ENCODE measurements at places on chromosomes 1 and 21.

DNA sequence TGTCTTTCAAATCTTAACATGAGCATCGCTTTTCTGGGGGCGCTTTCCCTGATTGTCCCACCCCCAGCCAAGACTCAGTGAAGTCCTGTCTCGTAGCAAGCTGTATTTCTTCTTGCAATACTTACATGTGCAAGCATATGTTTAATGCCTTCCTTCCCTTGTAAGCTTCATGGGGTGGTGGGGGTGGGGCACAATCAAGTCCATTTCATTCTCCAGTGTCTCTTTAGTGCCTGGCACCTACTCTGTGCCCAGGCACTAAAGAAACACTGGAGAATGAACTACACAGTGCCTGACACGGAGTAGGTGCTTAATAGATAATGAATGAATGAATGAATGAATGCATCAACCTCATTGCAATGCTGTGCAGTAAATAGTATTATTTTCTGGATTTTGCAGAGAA is 143.1 kb downstream of the PLPP3 start:
- no peak for DNase-seq

- no peak for DNase-seq
Measured at GRCh38 chr1:92599184-92599583, 112.5 kb upstream of the GFI1 start.

DNA sequence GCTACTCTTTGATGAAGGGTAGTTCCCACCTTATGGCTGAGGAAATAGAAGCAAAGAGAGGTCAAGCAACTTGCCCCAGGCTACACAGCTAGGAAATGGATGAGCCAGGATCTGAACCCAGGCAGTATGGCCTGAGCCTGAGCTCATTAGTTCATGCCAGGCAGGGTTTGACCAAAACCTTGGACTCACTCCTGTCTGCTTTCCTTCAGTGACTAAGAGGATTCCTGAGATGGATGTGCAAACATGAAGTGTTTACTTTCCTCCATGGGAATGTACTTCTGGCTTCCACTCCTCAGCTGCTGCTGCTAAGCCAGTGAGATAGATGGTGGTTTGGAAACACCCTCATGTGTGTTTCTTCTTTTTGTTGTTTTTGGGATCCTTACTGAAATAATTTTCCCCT is 35.1 kb upstream of the ERRFI1 start:
- DNase-seq = no peak

DNA sequence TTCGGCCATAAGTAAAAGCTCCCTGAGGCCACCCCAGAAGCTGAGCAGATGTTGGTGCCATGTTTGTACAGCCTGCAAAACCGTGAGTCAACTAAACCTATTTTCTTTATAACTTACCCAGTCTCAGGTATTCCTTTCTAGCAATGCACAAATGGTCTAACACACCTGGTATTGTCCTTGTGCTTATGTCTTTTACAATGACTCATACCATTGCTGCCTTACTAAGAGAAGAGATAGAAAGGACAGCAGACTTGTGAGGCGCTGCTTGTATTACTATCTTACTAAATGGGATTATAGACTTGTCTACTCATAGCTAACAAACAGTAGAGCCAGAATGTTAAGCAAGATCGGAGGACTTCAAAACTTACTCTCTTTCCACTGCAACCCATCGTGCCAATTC is 18.5 kb upstream of the CYYR1 start:
- DNase-seq = no peak

DNA sequence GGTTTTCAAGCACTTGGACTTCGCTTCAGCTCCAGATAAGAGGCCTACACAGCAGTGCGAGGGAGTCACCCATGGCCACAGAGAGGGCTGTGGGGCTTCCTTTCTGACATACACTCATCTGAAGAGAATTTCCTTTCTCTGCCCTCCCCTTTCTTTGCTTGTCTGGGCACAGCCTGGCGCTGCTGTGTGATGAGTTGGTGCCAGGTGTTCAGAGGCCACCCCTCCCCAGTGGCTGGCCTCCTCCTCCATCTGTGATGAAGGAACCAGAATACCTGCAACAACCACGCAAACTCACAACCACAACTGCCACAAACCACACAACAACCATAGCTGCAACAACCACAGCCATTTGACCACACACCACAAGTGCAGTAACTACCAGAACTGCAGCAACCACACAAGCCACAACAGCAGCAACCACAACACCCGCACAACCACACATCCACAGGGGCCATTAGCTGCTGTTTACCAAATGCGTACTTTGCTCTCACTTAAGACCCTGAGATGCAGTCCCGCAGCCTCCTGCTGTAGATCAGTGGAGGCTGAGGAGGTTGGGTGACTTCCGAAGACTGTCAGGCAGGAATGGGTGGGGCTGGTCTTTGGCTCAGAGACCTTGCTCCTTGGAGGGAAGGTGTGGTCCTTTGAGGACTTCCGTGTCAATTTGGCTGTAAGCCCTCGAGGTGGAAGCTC is 71.1 kb downstream of the IER5 start:
- no peak for DNase-seq

DNA sequence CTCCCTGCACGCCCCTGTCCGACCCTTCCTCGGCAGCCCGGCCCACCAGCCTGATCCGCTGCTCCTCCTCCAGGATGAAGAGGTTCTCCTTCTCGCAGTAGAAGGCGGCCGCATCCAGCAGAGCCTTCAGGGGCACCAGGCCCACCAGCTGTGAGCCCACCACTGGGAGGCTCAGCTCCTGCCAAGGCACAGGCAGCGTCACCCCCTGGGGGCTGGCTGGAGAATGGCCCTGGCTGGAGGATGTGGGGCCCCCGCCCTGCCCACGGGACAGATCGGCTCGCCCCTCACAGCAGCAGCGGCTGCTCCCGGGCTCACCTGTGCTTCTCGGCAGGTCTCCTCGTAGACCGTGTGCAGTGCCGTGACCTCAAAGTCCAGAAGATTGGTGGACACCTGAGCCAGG is 5.3 kb downstream of the FTCD start:
- no peak for DNase-seq

GRCh38 chr1:209516771-209517680 is 66.5 kb upstream of the CAMK1G start:
- DNase-seq = no peak

DNA sequence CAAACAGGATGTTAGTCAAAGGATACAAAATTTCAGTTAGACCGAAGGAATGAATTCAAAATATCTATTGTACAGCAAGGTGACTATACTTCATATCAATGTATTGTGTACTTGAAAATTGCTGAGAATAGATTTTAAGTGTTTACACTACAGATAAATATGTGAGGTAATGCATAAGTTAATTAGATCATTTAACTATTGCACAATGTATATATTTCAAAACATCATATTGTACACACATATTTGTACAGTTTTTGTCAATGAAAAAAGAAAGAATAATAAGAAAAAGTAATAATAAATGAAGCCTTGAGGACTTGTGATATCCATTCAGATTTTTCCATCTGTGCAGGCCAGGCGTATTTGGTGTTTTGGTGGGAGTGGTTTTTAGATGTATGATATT is 367.4 kb upstream of the SNX7 start:
- DNase-seq = no peak

- DNase-seq = no peak
Measured at GRCh38 chr1:10796029-10796944, at the start of gene CASZ1. TSS of gene CASZ1 (minus strand) at chr1:10796646. CDS start at chr1:10693889, 102,757 bp downstream.

DNA sequence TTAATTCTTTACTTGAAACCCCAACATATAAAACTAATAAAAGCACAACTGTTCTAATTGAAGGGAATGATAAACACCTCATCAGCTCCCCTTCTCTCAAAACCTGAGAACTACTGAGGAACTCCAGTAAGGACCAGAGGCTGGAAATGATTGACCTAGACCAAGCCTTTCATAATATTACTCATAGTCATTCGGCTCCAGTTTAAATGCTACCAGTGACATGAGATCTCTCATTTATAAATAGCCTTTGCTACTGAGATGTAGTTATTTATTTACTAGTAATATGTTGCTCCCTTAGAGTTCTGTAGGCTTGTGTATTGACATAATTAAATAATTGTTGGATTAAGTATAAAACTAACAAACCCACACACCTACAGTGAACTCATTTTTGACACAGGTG is 209.8 kb upstream of the PRMT6 start:
- DNase-seq = no peak

DNA sequence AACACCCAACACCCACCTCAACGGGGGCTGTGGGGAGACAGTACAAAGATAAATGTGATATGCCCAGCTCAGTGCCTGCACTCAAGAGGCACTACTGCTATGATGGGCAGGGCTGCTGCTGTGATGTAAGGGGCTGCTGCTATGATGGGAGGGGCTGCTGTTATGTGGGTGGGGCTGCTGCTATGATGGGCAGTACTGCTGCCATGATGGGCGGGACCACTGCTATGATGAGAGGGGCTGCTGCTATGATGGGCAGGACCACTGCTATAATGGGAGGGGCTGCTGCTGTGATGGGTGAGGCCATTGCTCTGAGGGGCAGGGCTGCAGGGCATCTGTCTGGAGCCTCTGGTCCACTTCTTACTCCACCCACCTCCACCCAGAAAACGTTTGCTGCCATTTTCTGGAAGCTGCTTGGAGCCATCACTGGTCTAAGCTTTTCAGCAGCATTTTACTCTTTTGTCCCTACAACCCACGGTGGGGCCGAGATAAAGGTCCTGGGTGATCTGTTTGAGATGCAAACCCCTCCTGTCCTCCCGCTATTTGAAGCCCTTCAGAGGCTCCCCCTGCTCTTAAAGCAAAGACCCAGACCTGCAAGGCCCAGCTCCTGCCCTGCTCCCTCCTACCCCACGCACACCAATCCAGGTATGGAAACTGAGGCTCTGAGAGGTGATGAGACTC is 656.9 kb downstream of the PTPRU start:
- DNase-seq = no peak

GRCh38 chr1:214445199-214445598 is 106.2 kb downstream of the PTPN14 start:
- DNase-seq = no peak

- no peak for DNase-seq
Measured at GRCh38 chr1:186978596-186979556, 150.1 kb downstream of the PLA2G4A start.

- DNase-seq = no peak
Measured at GRCh38 chr1:14615549-14616218, 17.2 kb downstream of the KAZN start.

DNA sequence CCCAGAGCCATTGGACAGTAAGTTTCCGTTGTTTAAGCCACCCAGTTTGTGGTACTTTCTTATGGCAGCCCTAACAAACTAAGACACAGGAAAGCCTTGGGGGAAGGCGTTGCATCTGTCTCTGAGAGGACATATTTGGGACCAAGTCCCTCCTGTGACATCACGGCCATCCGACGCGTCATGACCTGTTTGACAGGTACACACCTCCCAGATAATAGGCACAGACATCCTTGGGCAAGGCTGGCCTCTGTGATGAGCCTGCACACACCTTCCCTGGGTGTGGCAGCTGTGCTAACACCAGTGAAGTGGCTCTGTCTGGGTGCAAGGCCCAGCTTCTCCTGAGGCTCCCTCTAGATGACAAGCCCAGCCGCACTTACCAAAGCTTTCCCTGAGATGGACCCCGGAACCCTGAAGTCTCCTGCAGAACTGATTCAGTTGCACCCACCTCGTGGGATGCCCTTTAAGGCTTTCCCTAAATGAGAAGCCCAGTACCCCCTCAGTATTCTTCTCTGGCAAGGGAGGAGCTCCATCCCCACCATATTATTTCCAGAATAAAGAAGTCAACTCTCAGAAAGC is 136.5 kb downstream of the ZSCAN20 start:
- no peak for DNase-seq

- DNase-seq = no peak
Measured at GRCh38 chr1:3393024-3393986, 61.2 kb upstream of the ARHGEF16 start.

- DNase-seq = no peak
Measured at GRCh38 chr21:38842079-38842478, 36.4 kb downstream of the ETS2 start.

- no peak for DNase-seq
Measured at GRCh38 chr1:116087628-116088027, 23.6 kb upstream of the MAB21L3 start.

GRCh38 chr1:24970399-24970753 is 40.3 kb upstream of the RUNX3 start:
- no peak for DNase-seq

DNA sequence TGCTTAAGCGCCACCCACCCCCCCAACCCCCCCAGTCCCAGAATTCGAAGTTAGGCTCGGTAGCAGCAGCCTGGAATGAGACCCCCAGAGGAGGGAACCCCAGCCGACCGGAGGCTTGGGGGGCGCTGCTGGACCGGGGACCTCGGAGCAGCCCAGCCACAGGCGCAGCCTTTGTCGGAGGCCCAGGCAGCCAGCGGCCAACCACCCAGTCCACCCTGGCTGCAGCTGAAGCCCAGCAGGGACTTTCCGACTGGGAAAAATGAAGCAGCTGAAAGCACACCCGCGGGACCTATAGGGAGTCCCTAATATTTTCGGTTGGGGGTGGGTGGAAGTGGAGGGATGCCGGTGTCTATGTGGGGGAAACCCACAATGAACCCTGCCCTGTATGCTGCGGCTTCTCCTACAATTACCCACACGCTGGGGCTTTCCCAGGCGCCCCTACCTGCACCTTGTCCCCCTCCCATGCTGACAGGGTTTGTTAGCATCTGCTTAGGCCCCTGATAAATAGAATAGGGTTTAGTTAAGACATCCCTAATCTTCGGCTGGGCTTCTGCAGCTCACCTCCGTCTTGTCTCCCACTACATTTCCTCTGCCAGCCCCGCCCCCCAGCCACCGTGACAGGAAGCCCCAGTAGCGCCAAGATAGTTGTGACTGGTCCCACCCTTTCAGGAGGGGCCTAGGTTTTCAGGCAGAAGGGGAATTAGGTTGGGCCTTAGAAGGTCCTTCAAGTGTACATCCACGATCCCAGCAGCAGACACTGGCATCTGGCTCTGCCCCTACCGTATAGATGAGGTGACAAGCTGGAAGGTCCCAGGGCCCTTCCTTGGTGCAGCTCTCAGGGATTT is 838 bp downstream of the CCDC28B start:
- DNase-seq = peak; percentile 72

GRCh38 chr1:94045465-94046056 is 75.4 kb downstream of the ABCA4 start:
- DNase-seq = no peak

GRCh38 chr21:46551636-46552241 is 53.1 kb downstream of the S100B start:
- DNase-seq = peak; percentile 21

GRCh38 chr1:212630158-212630900 is 21.8 kb downstream of the ATF3 start:
- DNase-seq = peak; percentile 67

- no peak for DNase-seq
Measured at GRCh38 chr1:99527078-99527477, 118.8 kb upstream of the PALMD start.

DNA sequence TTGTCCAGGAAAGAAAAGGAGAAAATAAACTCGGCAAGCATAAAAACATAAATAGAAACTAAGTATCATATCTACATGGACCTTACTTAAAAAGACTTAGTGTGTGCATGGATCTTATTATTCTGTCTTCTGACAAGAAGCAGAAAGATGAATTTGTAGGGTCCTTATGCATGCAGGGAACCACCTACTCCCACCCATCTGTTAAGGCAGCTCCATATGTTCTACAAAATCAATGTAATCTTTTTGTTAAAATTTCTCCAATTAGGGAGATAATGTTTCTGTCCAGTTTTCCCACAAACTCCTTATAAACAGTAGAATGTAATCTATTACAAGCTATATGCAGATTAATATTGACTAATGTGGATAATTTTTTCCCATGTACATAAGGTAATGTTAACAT is 13.9 kb upstream of the PTPN14 start:
- DNase-seq = no peak
